ENCODE measurements at places on chromosomes 16 and 17.

DNA sequence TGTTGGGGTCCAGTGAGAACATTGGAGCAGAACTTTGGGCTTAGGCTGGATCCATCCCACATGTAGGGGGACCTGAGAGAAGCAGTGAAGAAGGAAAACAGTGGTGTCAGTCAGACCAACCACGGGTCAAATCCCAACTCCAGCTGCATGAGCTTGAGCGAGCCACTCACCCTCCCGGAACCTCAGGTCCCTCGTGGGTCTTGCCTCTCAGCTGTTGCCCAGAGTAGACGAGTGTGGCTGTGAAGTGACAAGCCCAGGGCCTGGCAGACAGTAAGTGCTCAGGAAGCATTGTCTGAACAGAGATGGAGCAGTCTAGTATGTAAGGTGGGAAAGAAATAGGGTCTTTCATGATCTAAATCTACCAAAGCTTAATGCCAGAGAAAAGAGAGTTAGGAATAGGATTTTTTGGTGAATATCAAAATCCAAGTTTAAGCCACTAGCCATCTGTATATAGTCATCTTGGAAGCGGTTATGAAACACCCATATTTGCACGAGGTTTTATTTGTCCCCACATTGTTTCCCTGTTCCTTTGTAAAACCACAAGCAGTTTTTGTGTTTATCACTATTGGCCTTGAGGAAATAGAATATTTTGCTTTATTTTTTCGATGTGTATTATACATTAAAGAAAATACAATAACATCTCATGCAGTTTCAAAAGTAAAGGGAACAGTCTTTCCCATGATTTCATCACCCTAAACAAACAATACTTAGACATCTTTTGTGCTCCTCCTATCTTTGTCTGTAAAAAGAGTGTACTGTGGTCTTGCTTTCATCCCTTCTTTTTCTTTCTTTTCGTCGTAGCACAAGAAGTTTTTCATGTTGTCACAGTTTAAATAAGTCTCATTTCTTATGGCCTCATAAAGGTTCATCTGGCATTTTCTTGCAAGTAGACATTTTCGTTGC lies 112.0 kb downstream of the CLEC16A start:
- DNase-seq = no peak

DNA sequence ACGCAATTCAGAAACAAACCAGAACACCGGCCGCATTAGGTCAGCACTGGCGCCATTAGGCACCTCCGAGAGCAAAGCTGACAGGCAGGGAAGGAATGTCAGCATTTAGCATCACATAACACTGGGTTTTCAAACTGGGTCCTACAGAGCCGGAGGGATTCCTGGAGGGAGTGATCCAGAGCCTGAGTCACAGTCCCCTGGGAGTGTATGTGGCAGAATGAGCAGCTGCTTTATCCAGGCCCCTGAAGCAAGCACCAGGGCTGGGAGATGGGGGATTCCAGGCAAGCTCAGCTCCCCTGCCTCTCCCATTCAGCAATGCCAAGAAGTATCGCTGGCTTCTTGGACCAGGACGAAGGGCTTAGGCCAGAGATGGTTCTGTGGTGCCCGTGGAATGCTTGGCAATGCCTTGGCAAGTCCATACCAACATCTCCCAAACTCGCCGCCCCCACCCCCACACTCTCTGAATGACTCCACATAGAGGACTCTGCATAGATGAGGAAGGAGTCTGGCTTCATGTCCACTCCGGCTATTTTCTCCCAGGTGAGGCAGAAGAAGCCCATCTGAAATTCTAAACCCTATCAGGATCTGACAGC lies 20.4 kb downstream of the GAS7 start:
- DNase-seq = no peak

DNA sequence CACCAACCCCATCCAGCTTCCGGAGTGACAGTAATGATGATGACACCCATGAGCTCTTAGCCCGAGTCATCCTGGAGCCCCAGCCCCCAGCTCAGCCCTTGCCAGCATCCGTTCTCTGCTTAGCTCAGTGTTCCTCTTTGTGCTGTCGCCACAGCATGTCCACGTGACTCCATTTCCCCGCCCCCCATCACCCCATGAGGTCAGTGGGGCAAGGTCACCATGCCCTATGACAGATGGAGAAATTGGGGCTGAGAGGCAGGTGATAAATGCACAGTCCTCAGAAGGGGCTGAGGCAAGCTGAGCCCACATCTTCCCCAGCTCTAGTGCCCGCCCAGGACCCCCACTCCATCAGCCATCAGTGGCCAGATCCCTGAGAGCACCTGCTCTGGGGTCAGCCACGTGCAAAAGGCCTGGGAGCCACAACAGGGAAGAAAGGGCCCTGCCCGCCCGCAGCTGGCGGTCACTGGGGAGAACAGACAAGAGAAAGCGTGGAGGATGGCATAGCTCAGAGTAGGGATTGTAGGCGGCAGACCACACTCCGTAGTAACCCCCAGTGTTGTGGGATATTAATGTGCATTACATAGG lies 17.1 kb downstream of the ITGB4 start:
- DNase-seq = no peak

DNA sequence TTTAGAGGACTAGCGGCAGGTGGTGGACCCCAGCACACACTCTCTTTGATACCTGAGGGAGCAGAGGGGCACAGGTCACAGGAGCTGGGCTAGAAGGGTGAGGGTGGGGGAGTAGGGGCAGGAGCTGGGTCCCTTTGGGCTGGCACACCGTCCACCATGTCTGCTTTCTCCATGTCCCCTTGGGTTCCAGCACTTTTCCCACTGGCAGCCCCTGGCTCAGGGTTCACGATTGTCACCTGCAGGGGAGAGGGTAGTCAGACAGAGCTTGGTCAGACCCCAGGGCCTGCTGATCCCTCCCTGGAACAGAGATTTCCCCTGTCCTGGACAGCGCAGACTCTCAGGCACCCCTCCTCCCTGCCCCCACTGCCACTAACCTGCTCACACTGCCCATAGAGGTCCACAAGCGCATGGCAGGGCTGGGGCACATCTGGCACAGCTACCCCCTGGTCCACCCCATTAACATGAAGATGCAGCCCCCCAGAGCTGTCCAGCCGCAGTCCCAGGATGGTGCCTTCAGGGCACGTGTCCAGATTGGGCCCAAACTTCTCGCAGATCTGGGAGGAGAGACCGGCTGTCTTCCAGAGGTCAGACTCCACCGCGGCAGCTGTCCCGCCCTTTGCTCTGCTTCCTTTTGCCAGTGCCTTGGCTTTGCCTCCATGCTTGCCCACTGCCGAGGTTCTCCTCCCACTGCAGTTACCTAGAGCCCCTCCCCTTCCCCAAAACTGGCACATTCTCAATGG lies 3.1 kb upstream of the GPS2 start:
- DNase-seq = no peak

GRCh38 chr16:57358527-57359095 lies at the start of gene CCL22:
TSS of gene CCL22 (plus strand) at chr16:57358783. CDS start at chr16:57358817, 34 bp downstream.
- DNase-seq = peak; percentile 57
